Endodermal cell (in vitro differentiated cells): ENCODE measurements at places on chromosomes 7 and 10. TPM values are rescaled to one million over a fixed set of nuclear protein-coding genes. Genes with fewer than 3 reads are reported as not detected.
A peak's percentile ranks its signal among the peaks of the same experiment; 100 is the strongest.

The C10orf105 gene
- total RNA-seq, result 0.13 and 0.27 TPM in 2 replicates

DNA sequence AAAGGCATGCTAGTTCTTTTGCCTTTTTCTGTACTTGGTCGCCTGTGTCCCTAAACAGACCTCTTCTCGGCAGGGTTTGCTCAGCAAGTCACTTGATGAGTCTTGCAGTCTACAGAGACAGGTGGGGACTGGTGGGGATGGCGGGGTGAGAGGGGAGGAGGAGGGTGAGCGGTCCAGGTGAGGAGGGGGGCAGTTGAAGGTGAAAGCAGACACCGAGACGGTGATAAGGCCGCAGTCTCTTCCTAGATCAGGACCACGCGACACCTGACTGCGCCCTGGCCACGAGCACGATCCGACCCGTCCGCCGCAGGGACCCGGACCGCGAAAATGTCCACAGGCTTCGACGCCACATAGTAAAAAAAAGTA lies 566 bp downstream of the ASNS start:
- DNase-seq, result no peak

DNA sequence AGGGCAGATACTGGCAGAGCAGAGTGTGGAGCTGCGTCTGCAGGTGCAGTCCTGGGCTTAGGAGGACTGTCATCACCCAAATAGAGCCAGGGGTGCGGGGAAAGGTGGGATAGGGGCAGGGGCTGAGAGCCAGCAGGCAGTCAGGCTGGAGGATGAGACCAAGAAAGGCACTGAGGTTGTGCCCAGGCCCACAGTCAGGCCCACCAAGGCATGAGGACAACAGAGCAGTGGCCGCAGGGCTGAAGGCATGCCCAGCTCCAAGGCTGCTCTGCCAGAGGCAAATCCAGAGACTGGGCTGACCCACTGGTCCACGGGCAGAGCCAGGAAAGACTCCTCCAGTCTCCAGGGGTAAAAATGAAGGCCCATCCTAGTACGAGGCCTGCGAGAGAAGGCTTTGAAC lies 24.4 kb upstream of the GATAD1 start:
- DNase-seq, result no peak

GRCh38 chr10:4246881-4247358 lies 461.9 kb upstream of the KLF6 start:
- no peak for DNase-seq

- no peak for DNase-seq
Observed at GRCh38 chr10:123997486-123998196, 95.8 kb downstream of the CHST15 start.

- DNase-seq, result peak; percentile 62
Observed at GRCh38 chr7:106793015-106793975, 71.8 kb upstream of the PIK3CG start.

The SPDYE18 gene
- total RNA-seq, result not detected in 2 replicates

The FAM24A gene
- total RNA-seq, result not detected in 2 replicates

GRCh38 chr10:1199345-1199673 lies 143.1 kb downstream of the WDR37 start:
- no peak for DNase-seq
